CD4-positive, alpha-beta T cell treated with Interleukin-6 for 4 hours (primary cell): ENCODE measurements at places on chromosomes 1 and 21.
A peak's percentile ranks its signal among the peaks of the same experiment; 100 is the strongest.

GRCh38 chr1:101410048-101410878, 173.4 kb downstream of the S1PR1 start:
- no peak for DNase-seq

DNA sequence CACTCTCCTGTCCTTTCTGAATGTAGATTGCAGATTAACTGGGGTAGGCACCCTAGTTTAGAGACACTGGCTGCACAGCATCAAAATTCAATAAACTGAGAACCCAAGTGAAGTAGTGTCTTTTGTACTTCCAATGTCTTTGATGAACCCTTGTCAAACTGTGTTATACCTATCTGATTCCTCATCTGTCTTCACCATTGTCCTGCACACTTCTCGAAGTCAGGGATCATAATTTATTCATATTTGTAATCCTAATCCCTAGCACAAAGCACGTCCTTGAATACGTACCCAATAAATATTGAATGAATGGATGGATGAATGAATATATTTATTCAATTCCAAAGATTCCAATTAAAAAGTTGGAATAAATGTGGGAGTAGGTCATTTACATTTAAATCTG, 256.6 kb upstream of the PTBP2 start:
- DNase-seq = no peak

DNA sequence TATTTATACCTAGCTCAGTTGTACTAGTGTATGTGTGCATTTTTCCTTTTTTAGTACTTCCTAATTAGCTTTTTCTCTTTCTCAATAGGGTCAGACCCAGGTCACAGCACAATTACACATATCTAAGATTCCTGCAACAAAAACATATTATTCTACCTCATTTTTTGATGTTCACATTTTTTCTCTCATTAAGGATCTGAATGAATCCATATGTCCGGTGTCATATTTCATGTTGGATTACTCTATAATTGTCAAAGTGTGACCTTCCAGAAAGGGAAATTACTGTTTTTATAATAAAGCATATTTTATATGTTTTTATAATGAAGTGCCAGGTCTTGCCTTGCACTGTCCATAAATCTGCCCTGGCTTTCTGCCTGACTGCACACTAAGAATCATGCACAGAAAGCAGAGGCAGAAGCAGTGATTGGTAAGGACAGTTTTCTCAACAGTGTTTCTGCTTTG, 143.7 kb downstream of the KCNT2 start:
- no peak for DNase-seq

DNA sequence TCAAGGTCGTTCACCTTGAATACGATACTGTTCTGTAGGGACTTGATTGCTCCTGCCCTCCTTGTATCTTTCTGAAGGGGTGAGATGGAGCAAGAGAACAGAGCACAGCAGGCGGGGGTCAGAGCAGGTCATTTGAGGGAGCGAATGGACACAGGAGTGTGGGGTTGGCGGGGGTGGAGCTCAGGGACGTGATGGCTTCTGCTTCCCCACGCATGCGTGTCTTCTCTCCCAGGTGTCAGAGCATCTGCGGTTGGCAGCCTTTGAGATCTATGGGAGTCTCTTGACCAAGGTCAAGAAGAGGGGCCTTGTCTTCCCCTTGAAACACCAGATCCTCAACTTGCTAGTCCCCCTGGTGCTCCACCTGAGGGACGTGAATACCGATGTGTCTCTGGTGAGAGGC, 63.9 kb downstream of the INAVA start:
- DNase-seq = no peak

DNA sequence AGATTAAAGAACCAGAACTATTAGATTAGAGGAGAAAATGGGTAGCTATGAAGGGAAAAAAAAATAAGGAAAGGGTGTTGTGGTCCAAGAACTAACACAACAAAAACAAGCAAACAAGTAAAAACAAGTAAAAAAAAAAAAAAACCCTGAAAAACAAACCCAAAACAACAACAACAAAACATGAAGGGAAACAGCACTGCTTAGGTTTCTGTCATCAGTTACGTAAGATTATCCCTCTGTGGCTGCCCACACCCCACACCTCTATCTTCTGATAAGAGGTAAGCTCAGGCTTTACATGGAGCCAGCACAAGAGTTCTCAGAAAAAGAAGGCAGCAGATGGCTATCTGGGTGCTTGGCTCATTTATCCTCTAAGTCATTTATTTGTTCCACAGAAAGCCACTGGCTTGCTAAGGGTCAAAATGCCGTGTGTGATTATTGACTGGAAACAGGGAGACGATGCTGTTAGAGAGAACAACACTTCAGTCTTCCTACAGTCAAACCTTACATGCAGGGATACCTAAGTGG, 57.5 kb downstream of the KIAA0319L start:
- peak; percentile 37 for DNase-seq
